Foreskin keratinocyte (primary cell): ENCODE measurements at places on chromosomes 3 and 15.

DNA sequence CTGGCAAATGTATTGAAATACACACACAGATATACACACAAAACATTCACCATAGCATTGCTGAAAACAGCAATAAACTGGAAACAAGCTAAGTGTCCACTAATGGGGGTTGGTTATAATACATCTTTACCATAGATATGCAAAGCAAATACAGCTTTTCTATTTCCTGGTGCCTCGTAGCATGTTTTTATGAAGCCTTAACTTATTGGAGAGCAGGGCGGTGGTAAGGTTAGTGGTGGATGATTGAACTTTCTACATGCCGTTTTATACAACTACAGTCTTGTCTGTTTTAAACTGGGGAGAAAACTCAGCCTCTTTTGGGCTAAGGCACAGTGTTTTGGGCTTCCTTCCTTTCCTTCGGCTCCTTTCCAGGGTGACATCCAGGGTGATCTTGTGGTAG is 104.5 kb downstream of the NR2F2 start:
- no peak for DNase-seq

- DNase-seq, result no peak
These were observed 42.3 kb upstream of the USP3 start for GRCh38 chr15:63462088-63462487.

GRCh38 chr3:6281662-6282061 is 579.3 kb upstream of the GRM7 start:
- DNase-seq, result no peak

GRCh38 chr15:78175330-78175729 is 26.2 kb downstream of the IDH3A start:
- no peak for DNase-seq

GRCh38 chr3:120599211-120599610 is 3.1 kb downstream of the NDUFB4 start:
- DNase-seq, result no peak

GRCh38 chr3:74127256-74127655 is 487.2 kb downstream of the CNTN3 start:
- no peak for DNase-seq

DNA sequence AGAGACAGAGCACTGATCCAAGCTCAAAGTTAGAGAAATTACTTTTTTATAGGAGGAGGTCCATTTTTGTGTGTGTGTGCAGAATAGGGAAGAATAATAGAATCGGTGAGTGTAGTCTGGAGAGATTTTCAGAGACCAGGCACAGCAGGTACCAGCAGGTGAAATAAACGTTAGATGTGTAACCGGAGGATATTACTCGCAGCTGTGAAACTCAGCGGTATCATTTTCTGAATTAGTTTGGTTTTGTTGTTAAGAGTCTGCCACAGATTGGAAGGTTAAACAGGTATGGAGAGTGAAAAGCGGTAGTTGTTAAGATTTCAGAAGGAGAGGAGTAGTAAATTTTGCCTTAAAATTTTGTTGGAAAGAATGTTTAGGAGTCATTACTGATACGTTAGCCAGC is 69.9 kb downstream of the RGMA start:
- DNase-seq, result no peak

DNA sequence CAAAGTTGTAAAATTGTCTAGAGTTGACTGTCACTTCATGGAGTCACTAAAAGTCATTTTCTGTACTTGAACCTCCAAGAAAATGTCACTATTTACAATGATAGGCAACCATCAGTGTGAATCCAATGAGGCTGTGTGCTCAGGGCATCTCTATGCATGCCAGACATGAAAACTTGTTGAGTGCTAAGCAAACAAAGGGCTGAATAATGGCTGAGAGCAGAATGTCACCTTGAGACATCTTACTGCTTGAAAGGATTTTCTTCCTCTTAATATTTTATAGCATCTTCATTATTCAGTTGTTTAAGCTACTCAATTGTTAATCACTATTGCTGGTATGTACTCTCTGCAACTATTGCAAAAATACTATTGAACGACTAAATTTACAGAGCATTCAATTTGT is 184.7 kb downstream of the PLCH1 start:
- no peak for DNase-seq

DNA sequence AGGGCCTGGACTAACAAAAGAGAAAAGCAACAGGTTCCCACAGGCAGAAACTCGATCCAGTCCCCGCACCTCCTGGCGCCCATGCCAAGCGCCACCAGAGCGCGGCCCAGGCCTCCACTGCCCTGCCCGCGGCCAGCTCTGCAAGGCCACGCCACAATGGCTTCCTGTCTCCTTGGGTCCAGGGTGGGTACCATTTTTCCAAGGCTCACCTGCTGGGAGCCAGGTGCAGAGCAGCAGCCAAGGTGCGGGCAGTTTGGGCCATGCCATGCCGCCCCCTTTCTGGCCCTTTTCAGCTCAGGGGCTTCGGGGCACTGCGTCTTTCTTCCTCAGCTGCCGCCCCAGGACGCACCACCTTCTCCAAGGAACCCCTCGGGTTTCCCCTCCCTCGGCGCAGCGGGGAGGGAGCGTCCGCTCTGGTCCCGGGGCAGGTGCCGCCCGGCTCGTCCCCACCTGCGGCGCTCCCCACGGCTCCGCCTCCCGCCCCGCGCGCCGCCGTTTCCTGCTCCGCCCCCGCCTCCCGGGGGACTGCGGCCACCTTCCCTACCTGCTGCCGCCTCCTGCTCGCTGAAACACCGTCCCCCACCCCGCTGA is at the start of gene ILDR1:
TSS of gene ILDR1 (minus strand) at position 437 of the 591 bp plus-strand sequence. CDS start at position 267, 170 bp downstream.
- DNase-seq, result no peak
